ENCODE measurements at places on chromosomes 1 and 21.
A peak's percentile ranks its signal among the peaks of the same experiment; 100 is the strongest.

- DNase-seq: no peak
These were observed 4.9 kb upstream of the CAPN2 start for GRCh38 chr1:223707256-223708000.

DNA sequence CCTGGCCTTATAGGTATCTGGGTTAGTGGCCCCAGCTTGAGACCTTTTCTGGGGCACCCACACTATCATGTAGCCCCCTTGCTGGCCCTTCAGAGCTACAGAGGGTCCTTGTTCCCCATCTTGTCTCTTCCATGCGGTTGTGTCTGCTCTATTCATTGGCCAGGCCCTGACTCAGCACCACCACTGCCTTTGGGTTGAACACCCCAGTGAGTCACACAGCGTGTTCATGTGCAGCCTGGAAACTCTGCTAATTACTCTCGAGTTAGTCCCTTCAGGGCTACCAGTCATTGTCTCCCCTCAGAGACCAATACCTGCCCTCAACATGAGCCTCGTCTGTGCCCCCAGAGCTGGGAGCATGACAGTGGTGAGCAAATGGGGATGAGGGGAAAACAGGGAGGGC lies 28.2 kb upstream of the IKBKE start:
- DNase-seq: no peak

DNA sequence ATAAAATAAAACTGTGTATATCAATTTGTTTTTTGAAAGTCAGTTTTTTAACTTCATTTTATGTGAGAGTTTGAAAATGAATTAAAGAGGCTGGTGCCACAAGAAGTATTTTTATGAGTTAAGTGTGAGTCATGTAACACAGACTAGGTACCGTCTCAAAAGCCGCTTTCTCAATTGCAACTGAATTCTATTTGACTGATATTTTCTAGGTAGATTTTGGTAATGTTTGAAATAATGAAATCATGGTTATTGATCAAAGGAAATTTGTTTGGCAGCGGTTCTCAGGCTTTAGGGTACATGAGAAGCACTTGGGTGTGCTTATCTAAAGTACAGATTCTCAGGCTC lies 4.6 kb downstream of the SNX27 start:
- no peak for DNase-seq

- no peak for DNase-seq
These were observed 54.7 kb upstream of the SSBP3 start for GRCh38 chr1:54460861-54461387.

GRCh38 chr1:244082969-244083368 lies 31.9 kb downstream of the ZBTB18 start:
- no peak for DNase-seq

GRCh38 chr1:85943526-85943925 lies 213.0 kb downstream of the COL24A1 start:
- no peak for DNase-seq

GRCh38 chr1:247291833-247292561 lies 36.1 kb downstream of the VN1R5 start:
- peak; percentile 13 for DNase-seq

DNA sequence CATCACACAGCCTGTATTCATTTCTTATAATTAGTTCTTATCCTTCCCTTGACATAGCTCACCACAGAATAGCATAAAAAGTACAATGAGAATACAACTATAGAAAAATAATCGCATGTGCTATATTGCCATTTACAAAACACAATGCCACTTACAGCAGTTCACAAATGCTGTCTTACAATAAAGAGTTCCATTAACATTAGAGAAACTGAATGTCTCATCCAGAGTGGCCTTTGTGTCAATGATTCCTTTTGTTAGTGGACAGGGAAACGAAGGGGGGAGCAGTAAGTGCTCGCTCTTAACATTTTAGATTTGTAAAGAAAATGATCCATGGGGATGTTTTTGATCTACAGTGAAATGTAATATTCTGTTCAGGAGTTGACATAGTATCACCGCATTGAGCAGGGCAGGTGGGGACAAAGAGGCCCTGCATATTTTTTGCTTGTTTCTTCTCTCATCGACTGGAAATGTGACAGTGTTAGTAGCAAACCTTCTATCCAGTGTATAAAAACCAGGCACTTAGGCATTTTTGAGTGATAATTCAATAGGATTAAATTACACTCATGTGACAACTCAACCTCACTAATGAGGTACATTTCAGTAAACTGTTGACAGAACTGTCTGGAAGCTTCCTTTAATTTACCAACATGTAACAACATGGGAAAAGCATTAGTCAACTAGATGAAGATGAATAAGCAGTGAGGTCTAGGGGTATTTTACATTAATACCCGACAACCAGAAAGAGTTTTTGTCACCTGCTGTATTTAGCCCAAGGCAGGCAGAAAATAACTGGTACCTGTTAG lies 35.6 kb upstream of the RRP15 start:
- DNase-seq: no peak

DNA sequence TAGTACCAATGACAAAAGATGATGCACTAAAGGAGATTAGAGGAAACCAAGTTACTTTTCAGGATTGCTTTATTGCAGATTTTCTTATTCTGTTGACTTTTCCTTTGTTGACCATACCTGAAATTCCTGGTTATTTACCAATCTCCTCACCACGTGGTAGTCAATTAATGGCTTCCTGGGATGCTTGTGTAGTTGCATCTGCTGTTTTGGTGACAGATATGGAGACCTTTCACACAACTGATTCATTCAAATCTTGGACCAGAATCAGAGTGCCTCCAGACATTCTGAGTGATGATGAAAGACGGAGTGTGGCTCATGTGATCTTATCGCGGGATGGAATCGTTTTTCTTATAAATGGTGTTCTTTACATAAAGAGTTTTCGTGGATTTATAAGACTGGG lies 91.3 kb downstream of the CATSPERE start:
- DNase-seq: no peak

GRCh38 chr21:38929142-38929541 lies 123.4 kb downstream of the ETS2 start:
- no peak for DNase-seq

DNA sequence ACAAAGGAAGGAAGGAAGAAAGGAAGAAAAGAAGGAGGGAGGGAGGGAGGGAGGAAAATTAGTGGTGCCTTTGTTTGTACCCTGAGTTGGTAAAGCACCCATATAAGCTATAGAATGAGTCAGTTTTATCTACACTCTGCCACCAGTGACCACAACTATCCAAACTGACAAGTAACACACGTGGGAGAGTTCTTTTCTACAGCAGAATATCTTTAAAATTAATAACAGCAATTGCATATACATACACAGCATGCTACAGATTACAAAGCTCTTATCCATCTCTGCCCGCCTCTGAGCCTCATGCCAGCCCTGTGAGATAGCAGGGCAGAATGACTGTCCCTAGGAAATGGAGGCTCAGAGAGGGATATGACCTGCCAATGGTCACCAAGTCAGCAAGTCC lies 20.3 kb downstream of the CDCP2 start:
- DNase-seq: no peak
